ENCODE measurements at places on chromosomes 1 and 21.
A peak's percentile ranks its signal among the peaks of the same experiment; 100 is the strongest.

DNA sequence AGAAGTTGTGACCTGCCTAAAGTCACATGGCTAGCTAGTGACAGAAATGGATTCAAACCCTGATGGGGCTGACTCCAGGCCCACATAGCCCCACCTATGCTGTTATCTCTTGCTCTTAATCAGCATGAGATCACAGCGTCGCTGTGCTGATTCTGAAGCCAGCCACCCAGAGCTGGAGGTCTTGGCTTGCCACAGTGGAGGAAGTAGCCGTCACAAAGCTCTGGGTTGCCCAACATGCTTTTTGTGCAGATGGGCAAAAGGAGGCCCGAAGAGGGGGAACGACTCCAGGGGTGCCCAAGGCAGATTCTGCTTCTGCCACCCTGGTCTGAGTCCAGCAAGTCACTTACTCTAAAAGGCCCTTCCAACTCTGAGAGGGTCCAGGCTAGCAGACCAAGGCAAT, 14.7 kb upstream of the MFSD2A start:
- DNase-seq: no peak

DNA sequence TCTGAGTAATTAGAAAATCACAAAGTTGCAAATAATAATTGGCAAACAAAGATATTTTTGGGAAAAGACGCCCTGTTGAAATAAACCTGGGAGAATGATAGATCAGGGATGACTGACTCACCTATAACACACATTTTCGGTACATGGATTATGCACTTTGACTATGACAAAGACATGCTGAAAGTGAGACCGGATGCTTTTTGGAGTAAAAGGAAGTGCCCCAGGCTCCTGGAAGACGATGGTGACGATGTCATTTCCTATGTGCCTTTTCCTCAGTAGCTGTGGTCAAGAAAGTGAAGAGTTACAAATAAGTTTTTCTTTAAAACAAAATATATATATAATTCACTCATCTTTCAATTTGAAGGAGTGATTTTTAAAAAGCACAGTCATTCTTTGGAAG, 158.7 kb downstream of the SIPA1L2 start:
- no peak for DNase-seq

DNA sequence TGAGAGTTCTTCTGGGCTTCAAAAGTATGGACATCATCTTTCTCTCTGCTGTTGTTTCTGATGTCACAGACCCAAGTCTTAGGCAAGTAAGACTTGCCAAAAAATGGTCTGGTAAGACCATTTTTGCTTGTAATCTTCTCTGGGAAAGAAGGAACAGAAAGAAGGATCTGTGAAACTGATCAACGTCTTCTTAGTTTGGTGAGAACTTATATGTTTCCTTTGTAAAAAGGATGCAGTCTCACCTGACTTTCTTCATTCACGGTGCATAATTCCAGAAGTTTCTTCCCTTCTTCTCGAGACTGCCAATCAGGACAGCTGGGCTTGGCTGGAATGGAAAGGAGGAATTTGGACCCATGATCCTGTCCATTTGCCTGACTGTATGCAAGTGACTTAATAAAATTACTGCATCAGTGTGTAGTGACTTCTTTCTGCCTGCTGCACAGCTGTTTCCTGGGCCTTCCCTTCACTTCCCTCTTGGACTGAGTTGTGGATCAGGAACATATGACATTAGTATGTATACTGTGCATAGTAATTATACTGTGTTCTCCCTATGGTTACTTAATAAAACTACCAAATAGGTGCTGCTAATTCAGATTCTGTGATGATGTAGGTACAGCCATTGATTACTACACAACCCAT, 7.6 kb upstream of the DENND1B start:
- DNase-seq: no peak

DNA sequence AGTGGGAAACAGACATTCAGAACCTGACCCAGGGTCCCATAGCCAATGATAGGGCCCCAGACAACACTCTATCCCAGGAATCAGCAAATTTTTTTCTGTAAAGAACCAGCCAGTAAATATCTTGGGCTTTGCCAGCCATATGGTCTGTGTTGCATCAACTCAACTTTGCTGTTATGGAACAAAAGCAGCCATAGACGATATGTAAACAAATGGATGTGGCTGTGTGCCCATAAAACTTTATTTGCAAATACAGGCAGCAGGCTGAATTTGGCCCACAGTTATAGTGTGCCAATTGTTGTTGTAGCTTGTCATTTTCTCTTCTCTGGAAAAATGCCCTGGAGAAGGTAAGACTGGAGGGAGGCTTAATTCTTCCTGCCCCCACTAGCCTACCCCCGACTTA, 431.1 kb upstream of the VAMP3 start:
- no peak for DNase-seq

- DNase-seq: no peak
Measured at GRCh38 chr1:46594063-46594462, 10.0 kb downstream of the MKNK1 start.

GRCh38 chr1:74593887-74594866, 79.4 kb downstream of the ERICH3 start:
- no peak for DNase-seq

DNA sequence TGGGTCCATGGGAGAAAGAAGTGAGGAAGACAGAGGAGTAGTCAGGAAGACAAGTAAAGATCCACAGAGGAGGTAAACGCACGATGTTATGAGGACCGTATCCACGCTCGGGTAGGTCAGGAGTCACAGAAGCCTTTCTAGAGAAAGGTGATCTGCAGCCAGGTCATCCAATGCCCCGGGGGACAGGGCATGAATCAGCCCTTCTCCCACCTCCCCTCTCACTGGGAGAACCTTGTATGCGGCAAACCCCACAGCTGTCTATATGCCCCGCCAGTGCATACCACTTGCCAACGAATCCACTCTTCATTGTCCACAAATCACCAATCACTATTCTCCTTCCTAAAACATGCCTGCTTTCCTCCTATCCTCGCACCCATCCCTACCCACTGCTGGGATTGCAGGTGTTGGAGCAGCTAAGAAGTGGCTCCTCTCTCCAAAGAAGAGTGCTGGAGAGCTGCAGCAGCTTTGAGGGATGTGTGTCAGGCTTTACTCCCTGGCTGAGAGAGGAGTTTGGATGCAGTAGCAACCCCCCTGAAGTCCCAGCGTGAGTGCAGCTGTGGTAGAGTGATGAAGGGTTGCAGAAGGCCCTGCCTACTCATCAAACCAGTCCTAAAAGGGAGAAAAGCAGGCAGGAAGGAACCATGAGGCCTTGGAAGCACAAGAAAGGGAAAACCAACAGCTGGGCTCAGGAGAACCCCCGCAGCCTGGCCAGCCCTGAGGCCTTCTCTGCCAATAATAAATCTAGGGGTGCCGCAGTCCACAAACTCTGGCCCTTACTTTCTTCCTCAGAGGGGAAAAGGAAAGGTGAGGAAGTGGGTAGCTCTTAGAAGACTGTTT, 102.2 kb upstream of the GADD45A start:
- no peak for DNase-seq

DNA sequence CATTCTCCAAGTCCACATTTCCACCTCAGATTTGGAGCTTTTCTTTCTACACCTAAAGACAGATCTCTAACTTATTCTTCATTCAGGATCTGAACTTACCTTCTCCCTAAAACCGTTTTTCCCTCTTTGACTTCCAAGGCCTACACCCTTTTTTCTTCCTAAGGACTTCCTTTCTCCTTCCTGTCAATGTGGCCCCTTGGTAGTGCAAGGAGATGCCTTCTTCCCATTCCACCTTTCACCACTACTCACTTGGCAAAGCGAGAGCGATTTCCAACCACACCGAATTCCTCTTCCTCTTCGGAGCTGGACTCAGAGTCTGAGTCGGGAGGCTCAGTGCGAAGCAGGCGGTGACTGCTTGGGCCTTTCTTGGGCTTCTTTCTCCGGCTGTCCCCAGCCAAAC, 1.3 kb downstream of the EFCAB14 start:
- DNase-seq: no peak

- DNase-seq: no peak
Measured at GRCh38 chr1:155507945-155508344, 54.7 kb downstream of the ASH1L start.

DNA sequence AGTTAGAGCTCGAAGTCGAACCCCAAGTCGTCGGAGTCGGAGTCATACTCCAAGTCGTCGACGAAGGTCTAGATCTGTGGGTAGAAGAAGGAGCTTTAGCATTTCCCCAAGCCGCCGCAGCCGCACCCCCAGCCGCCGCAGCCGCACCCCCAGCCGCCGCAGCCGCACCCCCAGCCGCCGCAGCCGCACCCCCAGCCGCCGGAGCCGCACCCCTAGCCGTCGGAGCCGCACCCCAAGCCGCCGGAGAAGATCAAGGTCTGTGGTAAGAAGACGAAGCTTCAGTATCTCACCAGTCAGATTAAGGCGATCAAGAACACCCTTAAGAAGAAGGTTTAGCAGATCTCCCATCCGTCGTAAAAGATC, 12.1 kb downstream of the SON start:
- DNase-seq: no peak

- peak; percentile 63 for DNase-seq
Measured at GRCh38 chr1:145997016-145997717, 788 bp upstream of the TXNIP start.

DNA sequence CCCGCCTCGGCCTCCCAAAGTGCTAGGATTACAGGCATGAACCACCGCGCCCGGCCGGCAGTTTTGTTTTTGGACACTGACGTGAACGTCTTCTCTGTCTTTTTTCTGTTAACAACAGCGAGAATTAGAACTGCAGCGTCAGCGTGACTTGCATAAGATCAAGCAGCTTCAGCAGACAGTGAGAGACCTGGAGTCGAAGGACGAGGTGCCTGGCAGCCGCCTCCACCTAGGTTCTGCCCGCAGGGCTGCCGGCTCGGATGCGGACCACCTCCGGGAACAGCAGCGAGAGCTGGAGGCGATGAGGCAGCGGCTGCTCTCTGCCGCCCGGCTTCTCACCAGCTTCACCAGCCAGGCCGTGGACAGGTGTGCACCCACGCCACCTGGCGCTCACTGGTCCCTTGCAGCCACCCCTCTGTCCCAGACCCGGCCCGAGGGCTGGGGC, 22.9 kb upstream of the DIP2A start:
- DNase-seq: no peak

- no peak for DNase-seq
Measured at GRCh38 chr1:244077473-244078220, 26.6 kb downstream of the ZBTB18 start.

DNA sequence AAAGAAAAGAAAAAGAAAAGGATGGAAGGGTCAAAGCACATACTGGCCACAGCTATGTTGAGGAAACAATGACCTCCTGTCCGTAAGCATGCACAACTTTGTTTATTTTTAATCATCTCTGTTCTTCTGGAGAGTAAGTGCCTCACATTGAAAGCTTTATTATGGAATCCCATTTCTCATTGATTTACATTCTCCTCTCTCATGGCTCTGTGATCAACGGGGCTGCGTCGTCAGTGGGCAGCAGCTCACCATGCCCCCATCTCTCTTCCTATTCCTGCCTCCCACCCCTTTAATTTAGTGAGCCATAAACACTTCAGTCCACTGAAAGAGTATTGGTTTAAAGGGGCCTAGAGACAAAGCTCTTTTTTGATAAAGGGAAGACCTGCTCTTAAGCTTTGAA, 98.9 kb downstream of the KAZN start:
- no peak for DNase-seq

Data from activated T-helper 1 cell treated with anti-CD3 and anti-CD28 coated beads, Interleukin-12 subunit alpha, Interleukin-12 subunit beta, Interleukin-2, Interleukin-4 antibody, amounts not matched to agents 30 ng/mL and 10 ng/mL and 1 ng/mL, durations not matched to agents 14 hours and 24 hours and 36 hours (primary cell).